ENCODE measurements at places on chromosomes 5 and 9. TPM values are rescaled to one million over a fixed set of nuclear protein-coding genes. Genes with fewer than 3 reads are reported as not detected.

IL4 gene
- not detected for total RNA-seq

ECM2 gene
- not detected for total RNA-seq

PCDHB14 gene
- not detected for total RNA-seq

DNA sequence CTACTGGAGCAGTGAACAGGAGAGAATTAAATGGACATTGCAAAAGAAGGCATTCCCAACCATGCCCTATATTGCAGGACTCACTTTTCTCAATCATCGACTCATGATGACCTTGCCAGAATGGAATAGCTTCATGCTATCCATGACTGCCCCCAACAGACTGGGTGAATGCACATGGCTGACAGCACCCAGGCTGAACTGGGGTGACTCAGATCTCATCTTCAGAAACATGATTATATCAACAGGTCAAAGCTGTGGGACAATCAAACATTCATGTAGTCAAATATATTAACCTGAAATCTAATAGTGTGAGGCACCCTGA, 34.7 kb upstream of the MIER3 start:
- no peak overlapping the region for H3K27ac ChIP-seq
- peaks cover 3% of the 10 kb centered on the region for H3K4me1 ChIP-seq
- H3K4me3 ChIP-seq: no peak overlapping the region
- no peaks in the 10 kb centered on the region for H3K27me3 ChIP-seq

DNA sequence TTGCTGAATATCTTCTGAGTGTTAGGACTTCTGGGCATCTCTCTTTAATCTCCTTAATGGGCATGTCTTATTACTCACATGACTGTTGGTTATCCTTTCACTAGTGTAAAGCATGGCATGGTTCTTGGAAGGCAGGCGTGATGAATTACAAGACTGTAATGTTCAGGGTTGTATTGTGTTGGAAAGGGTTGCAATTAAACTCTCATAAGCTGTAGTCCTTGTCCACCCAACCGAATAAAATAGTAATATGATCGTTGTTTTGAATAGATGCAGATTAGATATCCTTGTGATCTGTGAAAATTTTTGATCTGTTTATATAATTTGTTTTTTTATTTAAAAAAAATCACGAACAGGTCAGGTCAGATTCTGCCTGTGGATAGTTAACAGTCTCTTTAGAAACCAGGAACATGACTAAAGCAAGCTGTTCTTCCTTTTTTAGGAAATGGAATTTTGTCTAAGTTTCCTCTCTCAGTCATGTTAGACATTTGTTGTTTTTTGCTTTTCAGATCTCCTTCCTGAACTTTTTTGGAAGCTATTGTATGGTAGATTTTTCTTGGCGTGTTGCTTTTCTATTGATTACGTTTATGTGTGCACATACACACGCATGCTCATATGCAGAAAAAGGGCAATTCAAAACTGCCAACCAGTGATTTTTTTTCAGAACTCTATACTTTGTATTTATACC, 121.8 kb downstream of the ARHGEF28 start:
- H3K27ac ChIP-seq: no peak overlapping the region
- H3K4me3 ChIP-seq: no peak overlapping the region
- H3K36me3 ChIP-seq: no peaks in the 10 kb centered on the region
- peaks cover 24% of the 10 kb centered on the region for H3K27me3 ChIP-seq

GRCh38 chr9:134040781-134041648, 15.7 kb downstream of the BRD3OS start:
- no peak for DNase-seq
- H3K36me3 ChIP-seq: peaks cover 6% of the 10 kb centered on the region
- H3K27me3 ChIP-seq: no peaks in the 10 kb centered on the region
- no peak overlapping the region for H3K4me3 ChIP-seq
- peaks cover 3% of the 10 kb centered on the region for H3K4me1 ChIP-seq

DNA sequence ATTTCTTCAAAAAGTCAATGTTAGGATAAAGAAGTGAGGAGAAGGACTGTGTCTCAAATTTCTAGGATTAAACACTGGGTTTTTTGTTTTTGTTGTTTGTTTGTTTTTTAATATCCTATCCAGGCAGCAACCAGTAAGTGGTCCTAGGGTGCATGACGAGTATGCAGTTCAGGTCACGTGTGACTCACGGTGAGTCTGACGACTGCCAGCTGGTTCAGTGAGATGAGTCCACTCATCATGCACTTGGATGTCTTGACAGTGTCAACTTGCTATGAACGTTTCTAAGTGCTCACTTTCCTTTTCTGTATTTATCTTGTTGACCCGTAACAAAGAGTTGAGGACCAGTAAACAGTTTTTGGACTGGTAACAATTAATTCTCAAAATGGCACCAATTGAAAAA, 32.7 kb downstream of the ATG10 start:
- no peaks in the 10 kb centered on the region for H3K4me1 ChIP-seq
- no peak overlapping the region for H3K27ac ChIP-seq
- H3K27me3 ChIP-seq: no peaks in the 10 kb centered on the region
- H3K36me3 ChIP-seq: no peaks in the 10 kb centered on the region
- H3K4me3 ChIP-seq: no peak overlapping the region

DNA sequence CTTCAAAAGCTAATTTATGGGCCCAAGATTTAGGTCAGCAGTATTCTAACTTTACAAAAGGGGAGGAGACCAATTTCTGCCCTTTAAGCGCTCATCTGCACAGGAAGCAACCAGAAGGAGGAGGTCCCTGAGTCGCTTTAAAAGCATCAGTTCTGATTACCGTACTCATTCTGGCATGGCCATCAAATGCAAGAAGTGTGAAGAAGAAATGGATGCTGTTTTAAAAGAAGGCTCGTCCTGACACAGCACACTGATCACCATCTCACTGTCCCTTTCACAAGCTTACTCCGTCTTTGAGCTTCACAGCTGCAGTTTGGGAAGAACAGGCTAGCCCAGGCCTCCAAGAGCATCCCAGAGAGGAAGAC, 17.5 kb downstream of the ZNF608 start:
- H3K27me3 ChIP-seq: peaks cover 19% of the 10 kb centered on the region
- no peaks in the 10 kb centered on the region for H3K4me1 ChIP-seq
- no peak for DNase-seq
- H3K27ac ChIP-seq: no peak overlapping the region
- H3K36me3 ChIP-seq: no peaks in the 10 kb centered on the region

DNA sequence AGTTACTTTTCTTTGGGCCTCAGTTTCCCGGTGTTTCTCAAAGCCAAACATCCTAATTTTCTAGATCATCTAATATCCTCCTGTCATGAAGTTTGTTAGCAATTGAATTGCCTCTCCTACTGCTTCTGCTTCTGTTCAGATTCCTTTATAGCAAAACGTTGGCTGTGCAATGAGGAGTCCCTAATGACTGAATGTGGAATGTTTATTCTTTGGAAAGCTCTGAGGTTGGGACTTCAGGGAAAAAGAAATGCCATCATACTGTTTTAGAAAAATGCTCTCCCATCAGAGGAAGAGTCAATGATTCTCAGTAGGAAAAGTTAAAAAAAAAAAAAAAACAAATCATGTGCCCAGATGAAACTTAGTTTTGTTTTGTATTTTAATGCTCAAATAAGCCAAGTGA, 268.7 kb upstream of the PAPPA start:
- H3K27ac ChIP-seq: no peak overlapping the region
- H3K4me1 ChIP-seq: no peaks in the 10 kb centered on the region
- no peaks in the 10 kb centered on the region for H3K36me3 ChIP-seq
- no peaks in the 10 kb centered on the region for H3K27me3 ChIP-seq
- no peak overlapping the region for H3K4me3 ChIP-seq

DNA sequence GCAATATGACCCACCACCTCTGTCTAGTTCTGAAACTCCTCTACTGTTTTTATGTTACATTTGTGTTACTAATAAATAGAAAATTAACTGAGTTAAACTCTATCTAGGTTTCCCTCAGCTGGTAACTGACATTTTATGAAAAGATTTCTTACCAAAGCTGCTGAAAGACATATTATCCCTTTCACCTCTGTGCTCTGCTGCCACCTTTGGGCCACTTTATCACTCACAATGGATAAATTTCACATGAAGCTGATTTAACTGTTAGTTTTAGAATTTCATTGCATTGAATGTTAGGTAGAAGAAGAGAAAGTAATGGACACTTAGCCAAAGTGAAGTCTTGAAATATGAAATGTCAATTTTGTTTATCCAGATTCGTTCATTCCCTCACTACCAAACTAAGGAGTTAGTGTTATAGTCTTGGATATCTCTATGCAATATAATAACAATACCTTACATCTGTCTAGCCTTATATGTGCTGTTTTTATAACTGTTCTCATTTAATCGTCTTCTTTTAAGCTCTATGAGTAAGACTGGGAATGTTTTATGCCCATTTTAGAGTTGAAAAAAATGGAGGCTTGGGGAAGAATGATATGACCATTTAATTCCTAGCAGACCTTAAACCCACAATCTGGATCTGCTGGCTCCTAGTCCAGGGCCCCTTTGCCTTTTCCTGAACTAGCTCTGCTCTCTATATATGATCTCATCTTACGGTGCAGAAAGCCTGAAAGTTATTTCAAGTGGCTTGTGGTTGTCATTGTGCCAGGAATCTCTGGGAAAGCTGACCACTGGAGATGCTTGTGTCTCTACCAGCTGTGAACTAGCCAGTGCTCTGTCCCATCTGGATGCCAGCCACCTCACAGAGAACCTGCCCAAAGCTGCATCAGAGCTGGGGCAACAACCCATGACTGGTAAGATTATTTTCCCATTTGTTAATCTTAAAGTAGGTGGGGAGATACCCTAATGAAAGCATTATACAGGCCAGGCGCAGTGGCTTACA, 97.1 kb downstream of the GOLPH3 start:
- H3K36me3 ChIP-seq: no peaks in the 10 kb centered on the region
- no peak overlapping the region for H3K27ac ChIP-seq
- no peak for DNase-seq
- H3K4me1 ChIP-seq: no peaks in the 10 kb centered on the region
- H3K27me3 ChIP-seq: no peaks in the 10 kb centered on the region

DNA sequence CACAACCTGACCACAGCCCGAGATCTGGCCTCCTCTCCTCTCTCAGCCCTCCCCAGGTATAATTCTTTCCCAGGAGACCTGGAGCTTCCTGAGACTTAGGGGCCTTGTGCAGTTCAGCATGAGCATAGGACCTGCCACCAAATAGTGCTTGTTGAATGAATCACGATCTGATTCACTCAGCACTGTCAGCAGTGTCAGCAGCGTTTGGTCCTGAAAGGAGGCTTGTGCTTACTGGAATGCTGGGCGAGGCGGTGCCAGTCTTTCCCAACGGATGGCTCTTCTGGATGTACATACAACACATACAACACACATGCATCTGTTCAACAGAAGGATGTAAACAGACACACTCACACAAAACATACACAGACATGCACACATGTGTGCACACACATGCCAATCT, 173.3 kb downstream of the COL23A1 start:
- no peaks in the 10 kb centered on the region for H3K36me3 ChIP-seq
- no peak overlapping the region for H3K4me3 ChIP-seq
- no peak overlapping the region for H3K27ac ChIP-seq
- H3K27me3 ChIP-seq: peaks cover 62% of the 10 kb centered on the region

DNA sequence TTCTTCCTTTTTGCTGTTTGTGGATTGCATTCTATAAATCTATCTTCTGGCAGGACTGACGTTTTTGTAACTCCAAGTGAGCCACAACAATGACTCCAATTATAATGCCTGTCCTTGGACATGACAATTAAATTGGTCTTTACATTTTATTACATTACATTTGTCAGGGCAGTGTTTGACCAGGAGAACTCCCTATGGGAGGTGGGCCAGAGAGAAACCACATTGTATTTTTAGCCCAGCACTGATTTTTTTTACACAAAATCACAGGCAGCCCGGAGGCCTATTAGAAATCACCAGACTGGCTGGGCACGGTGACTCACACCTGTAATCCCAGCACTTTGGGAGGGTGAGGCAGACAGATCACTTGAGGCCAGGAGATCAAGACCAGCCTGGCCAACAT, 99.1 kb upstream of the SMC5 start:
- DNase-seq: no peak
- H3K4me3 ChIP-seq: no peak overlapping the region
- peaks cover 2% of the 10 kb centered on the region for H3K36me3 ChIP-seq
- H3K27me3 ChIP-seq: peaks cover 40% of the 10 kb centered on the region
- no peak overlapping the region for H3K27ac ChIP-seq

DNA sequence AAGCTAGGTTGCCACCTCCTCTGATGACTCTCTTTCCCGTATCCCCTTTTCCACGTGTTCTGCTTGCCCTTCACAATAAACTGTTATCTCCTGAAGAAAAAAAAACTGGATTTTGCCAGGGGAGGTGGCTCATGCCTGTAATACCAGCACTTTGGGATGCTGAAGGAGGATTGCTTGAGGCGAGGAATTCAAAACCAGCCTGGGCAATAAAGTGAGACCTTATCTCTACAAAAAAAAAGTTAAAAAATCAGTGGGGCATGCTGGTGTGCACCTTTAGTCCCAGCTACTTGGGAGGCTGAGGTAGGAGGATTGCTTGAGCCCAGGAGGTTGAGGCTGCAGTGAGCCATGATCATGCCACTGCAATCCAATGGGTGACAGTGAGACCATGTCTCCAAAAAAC, 81.7 kb upstream of the IL6ST start:
- H3K27me3 ChIP-seq: no peaks in the 10 kb centered on the region
- H3K27ac ChIP-seq: peak overlapping the region; percentile 62
- H3K4me1 ChIP-seq: peaks cover 32% of the 10 kb centered on the region
- no peak for DNase-seq
- H3K4me3 ChIP-seq: no peak overlapping the region

DNA sequence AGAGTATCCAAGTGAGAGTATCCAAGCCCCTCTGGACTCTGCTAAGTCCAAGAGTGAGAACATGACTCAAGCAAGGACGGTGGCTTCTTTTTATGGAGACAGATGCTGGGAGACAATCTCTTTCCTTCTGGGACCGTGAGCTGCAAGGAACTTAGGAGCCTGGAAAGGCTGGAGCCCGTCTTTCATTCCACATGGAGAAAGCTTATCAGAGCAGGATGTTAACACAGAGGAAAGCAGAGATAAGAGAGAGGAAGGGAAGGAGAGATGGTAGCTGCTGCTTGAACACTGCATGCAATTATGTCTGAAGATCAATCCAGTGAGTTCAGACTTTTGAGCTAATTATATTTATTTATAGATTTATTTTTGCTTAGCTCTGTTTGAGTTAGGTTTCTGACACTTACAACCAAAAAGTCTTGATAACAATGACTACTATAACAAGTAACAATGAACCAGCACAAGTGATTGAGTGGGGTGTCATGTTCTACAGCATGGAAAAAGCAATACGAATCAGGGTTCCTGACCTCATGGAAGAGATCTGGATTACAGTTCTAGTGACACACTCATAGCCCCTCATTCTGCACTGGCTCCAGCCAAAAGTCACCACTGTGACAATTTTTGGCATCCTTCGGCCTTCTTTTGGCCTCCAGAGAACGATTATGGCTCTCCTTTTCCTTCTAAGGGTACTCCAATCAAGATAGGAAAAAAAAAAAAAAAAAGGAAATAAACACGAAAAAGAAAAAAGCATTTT, 71.5 kb downstream of the PRLR start:
- no peaks in the 10 kb centered on the region for H3K36me3 ChIP-seq
- no peak overlapping the region for H3K27ac ChIP-seq
- H3K4me1 ChIP-seq: no peaks in the 10 kb centered on the region
- no peak for DNase-seq
- H3K4me3 ChIP-seq: no peak overlapping the region
